ENCODE measurements at places on chromosomes 16 and 17. TPM values are rescaled to one million over a fixed set of nuclear protein-coding genes. Genes with fewer than 3 reads are reported as not detected.

The CDC6 gene
- 29.1 TPM for total RNA-seq

The CES5A gene
- total RNA-seq, result not detected

The CDK3 gene
- 1.3 TPM for total RNA-seq

The CDRT4 gene
- total RNA-seq, result not detected

The ZNF205 gene
- total RNA-seq, result 14.7 TPM

The IL32 gene
- 824 TPM for total RNA-seq

The CA4 gene
- not detected for total RNA-seq

The NUDT21 gene
- 64.6 TPM for total RNA-seq

The MYH1 gene
- total RNA-seq, result not detected

The MFAP4 gene
- not detected for total RNA-seq

The PCGF2 gene
- 9.7 TPM for total RNA-seq

The PRKCB gene
- total RNA-seq, result not detected

The PFAS gene
- total RNA-seq, result 47.8 TPM

The PIEZO1 gene
- total RNA-seq, result 277 TPM

The CCDC78 gene
- not detected for total RNA-seq

The ATP2C2 gene
- total RNA-seq, result not detected

The GPATCH8 gene
- 12.9 TPM for total RNA-seq

The COTL1 gene
- total RNA-seq, result 349 TPM

The PIPOX gene
- total RNA-seq, result 0.05 TPM

The SLC16A13 gene
- 5.2 TPM for total RNA-seq

The EPN3 gene
- total RNA-seq, result 0.13 TPM

The C16orf89 gene
- total RNA-seq, result 2.1 TPM

The DCTN5 gene
- total RNA-seq, result 78.6 TPM

The NHLRC4 gene
- 0.67 TPM for total RNA-seq

The SPATA22 gene
- total RNA-seq, result not detected

The KRTAP1-1 gene
- not detected for total RNA-seq

The CLEC10A gene
- not detected for total RNA-seq

The MRPL28 gene
- 154 TPM for total RNA-seq

The KRTAP4-11 gene
- total RNA-seq, result not detected

Measured in mammary microvascular endothelial cell (primary cell).